ENCODE measurements at places on chromosomes 16 and 17.

- no peak for DNase-seq
Measured at GRCh38 chr17:8366231-8366630, 10.3 kb downstream of the KRABD2 start.

DNA sequence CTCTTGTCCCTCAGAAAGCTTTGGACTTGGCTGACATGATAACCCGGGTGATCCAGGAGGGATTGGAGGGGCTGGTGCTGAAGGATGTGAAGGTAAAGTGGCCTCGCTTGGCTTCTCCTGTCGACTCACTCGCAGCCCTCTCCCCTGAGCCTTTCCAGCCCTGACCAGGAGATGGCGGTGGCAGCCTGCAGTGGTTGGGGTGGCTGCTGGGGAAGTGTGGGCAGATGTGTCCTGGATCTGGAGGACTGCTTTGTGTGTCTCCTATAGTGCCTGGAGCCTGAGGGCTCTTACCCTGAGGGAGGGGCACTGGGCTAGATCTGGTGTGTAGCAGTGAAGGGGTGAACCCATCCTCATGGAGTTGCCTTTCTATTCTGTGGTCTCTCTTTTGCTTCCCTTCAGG is 17.9 kb downstream of the LIG3 start:
- peak; percentile 5 for DNase-seq

DNA sequence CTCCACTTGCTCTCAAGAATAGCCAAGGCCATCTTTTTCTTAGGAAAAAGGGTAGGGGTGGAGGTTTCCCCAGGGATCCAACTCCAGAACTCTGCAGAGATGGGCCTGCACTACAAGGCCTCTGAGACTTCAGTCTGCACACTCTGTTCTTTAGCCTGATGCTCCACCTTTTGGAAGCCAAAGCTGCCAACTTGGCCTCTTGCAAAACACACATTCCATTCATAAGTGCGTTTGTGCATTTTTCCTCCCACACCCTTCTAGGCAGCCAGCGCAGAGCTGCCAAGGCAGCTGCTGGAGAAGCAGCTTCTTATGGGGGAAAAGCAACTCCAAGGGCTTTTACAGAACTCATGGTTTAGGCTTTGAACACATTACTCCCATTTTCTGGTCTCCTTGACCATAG is 45.3 kb downstream of the REXO5 start:
- no peak for DNase-seq

DNA sequence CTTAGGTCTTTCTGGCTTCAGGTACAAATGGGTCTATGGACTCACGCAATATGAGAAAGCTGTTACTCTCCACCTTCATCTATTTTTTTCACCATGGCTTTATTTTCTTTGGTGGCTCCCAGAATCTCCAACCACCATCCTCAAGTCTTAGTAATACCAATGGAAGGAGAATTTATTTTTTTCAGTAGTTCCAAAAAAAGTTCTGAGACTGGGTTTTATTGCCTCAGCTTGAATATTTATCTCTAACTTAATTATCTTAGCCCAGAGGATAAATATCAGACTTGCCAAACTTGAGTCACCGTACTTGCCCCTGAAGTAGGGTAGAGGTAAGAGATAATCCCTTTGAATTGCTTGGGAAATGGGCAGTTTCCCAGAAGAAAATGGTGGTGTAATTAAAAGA is 23.2 kb upstream of the CACNG3 start:
- no peak for DNase-seq

DNA sequence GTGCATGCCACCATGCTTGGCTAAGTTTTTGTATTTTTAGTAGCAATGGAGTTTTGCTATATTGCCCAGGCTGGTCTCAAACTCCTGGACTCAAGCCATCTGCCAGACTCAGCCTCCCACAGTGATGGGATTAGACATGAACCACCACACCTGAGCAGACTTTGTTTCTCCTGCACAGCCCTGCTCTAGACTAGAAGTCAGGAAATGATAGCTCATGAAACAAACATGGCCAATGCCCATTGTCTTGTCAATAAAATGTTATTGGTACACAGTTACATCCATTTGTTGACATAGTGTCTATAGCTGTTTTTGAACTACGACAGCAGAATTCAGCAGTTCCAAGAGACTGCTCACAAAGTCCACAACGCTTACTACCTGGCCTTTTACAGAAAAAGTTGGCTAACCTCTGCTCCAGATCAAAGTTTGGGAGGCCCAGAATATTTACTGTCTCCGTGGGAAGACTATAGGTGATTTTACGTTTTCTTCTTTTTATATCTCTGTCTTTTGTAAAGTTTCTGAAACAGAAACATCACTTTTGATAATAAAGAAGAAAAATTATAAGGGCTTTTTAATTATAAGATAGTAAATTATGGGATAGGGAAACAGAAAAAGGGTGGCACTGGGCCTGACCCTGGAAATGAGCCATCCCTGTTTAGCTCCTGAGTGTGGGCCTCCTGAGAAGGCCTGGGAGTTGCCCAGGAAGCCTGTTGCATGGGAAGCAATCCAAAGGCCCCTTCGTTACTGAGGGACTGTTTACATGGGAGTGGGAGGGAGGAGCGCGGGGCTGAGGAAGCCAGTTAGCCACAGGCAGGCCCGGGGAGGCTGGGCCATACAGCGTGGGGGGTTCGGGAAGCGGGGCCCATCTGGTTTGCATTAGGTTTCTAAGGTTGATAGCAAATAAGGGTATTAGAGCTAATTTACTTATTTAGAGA is 201.5 kb downstream of the IRF8 start:
- DNase-seq = no peak

- peak; percentile 1 for DNase-seq
Measured at GRCh38 chr17:10992106-10992880, 154.4 kb upstream of the PIRT start.

GRCh38 chr16:28298511-28298878 is 6.2 kb downstream of the SBK1 start:
- DNase-seq = no peak
